ENCODE measurements at places on chromosomes 16 and 17.

GRCh38 chr16:11383481-11384183, 38.4 kb downstream of the RMI2 start:
- DNase-seq: no peak

- DNase-seq: no peak
These were observed 91.9 kb downstream of the IRF8 start for GRCh38 chr16:85990861-85991301.

DNA sequence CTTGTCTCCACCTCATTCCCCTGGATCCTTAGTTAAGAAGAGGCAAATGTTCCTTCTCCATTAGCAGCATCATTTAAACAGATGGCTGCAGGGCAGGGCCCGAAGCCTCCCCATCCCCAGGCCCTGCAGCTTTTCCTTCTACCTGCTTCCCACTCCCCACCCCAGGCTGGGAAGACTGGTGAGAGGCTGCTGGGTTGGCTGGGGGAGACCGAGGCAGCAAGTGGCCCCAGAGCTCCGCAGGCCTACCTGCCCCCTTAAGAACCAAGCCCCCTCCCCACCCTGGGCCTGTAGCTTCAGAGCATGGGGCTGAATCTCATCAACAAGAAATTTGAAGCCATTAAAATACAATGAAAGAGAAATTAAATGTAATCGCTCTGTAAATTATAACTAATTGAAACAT, 22.1 kb upstream of the RPL38 start:
- DNase-seq: no peak

DNA sequence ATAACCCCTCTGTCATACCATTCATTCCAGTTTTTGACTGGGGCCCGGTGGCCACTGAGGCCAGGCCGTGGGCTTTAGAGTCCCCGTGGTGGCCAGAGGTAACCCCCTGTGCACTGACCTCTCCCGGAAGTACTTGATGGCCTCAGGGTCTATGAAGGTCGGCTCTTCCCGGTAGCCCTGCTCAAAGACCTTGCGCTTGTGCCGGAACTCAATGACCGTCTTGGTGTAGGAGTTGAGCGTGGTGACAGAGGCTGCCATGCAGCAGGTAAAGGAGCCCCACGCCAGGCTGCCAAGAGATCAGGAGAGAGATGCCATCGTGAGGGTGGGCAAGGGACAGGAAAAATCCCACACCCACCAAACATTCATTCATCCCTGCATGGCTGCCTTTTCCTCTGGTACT, 234.8 kb downstream of the GSG1L start:
- no peak for DNase-seq

GRCh38 chr16:57519796-57520360, 16.5 kb downstream of the CCDC102A start:
- DNase-seq: peak; percentile 47

DNA sequence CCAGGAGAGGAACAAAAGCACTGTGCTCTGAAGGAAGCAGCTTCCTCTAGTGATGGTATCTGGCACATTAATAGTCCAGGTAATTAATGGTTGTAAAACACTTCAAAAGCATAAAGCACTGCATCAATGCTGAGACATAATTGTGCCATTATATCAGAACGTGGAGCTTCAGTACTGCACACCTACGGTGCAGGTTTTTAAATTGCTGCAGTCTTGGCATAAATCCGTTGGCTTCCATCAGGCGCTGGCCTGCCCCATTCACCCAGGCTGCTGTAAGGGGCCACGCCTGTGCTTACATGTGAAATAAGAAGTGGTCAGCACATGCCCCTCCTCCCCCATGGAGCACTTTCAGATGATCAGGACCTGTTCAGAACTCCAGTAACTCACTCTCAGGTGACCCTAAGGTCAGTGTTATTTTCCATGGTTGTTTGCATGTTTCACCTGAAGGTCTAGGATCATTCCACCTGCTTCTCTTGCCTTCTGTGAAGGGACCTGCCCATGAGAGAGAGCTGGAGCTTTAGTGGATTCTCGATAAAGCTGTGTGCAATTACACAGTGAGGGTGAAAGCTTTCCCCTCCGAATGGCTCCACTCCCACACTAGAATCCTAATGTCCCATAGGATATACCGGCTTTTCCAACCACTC, 345.3 kb downstream of the CA10 start:
- DNase-seq: no peak

DNA sequence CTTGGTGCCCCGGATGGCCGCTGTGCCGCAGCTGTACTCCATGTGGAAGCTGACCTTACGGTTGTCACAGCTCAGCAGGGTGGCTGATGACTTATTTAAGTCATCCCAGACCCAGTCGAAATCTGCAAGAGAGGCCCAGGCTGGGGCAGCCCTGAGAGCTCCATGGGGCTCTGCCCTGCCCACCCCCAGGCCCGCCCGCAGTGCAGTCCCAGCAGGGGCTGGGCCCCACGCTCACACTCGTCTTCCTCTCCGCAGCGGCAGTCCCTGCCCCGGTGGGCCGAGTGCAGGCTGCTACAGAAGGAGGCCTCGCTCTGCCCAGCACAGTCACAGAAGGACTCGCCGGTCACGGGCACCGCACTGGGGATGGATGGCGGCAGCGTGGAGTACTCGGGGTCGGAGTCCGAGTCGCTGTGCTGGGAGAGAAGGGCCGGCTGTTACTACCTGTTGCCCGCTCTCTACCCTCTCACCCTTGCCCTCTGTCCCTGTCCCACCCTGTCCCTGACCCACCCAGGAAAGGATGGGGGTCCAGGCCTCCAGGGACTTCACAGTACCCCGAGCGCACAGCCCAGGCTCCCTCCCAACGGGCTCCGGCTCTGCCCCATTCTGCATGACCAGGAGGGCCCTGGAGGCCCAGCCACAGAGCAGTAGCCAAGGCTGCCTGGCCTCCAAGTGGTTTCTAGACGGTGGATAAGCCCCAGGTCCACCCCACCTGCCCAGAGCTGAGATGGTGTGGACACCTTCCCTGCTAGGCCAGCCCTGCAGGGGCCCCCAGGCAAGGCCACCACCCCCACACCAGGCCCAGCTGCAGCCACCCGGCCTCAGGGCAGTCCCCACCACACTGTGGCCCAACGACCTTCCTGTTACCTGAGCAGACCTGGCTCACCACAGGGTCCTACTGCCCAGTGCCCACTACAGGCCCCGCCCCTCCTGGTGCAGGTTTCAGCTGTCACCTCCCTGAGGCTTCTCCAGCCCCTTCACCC, 3.9 kb downstream of the SPSB3 start:
- no peak for DNase-seq
